ENCODE measurements at places on chromosomes 13 and 19.

- no peak for DNase-seq
Measured at GRCh38 chr19:40376286-40376862, 13.6 kb downstream of the HIPK4 start.

- DNase-seq = no peak
Measured at GRCh38 chr19:49243129-49243528, 81.9 kb downstream of the SLC6A16 start.

- DNase-seq = peak; percentile 71
Measured at GRCh38 chr19:47032171-47032811, 12.7 kb downstream of the NPAS1 start.

DNA sequence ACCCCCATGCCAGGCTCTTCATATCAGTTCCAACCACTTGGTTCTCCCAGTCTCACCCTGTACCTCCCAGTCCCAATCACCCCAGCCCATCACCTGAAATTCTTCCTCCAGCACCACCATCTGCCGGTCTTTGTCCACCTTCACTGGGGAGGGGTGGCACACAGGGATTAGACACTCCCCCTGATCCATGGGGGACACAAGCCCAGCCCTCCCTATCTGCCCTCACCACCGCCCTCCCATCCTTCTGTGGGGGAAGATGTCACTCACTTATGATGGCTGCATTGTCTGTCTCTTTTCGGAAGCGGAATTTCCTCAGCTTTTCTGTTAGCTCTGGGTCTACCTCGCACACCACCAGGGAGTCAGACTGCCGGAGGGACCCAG lies 685 bp downstream of the GMFG start:
- peak; percentile 24 for DNase-seq

DNA sequence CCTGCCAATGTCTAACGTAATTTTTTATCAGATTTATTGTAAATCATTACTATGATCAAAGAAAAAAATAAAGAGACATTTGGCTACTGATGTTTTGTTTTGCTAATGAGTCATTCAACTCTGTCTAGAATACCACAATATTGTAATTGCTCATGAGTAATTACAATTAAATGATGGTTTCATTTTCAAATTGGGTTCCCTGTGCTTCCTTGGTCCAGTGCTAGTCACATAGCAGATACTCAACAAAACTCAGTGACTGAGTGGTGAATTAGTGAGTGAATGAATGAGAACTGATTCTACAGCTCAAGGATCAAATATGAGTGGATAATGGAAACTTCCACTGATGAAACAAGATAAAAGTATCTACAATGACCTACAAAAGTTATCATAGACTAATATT lies 304.7 kb downstream of the POU4F1 start:
- DNase-seq = no peak

DNA sequence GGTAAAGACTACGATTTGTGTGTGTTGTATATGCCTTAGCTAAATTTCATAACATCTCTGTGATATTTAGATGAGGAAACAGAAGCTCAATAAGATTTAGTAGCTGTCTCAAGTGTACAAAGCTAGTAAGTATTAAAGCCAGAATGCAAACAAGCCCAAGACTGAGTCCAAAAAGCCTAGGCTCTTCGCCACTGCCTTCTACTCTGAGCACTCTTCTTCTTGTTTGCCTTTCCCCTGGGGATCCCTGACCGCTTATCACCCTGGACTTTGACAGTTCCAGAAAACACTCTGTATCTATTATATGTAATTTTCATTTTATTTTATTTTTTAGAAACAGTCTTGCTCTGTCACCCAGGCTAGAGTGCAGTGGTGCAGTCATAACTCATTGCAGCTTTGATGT lies 5.8 kb downstream of the TM9SF2 start:
- no peak for DNase-seq

- peak; percentile 68 for DNase-seq
Measured at GRCh38 chr19:45499196-45500180, 1.2 kb downstream of the PPM1N start.

Measured in activated CD8-positive, alpha-beta memory T cell treated with anti-CD3 and anti-CD28 coated beads, Interleukin-2, amount 50 U/mL, for 4 hours (primary cell).